ENCODE measurements at places on chromosomes 11 and 22. TPM values are rescaled to one million over a fixed set of nuclear protein-coding genes. Genes with fewer than 3 reads are reported as not detected.
A peak's percentile ranks its signal among the peaks of the same experiment; 100 is the strongest.

Gene PRSS23
- 742 TPM for total RNA-seq

Gene SLC22A6
- not detected for total RNA-seq

Gene OR52E2
- total RNA-seq: not detected

Gene SLC22A12
- not detected for total RNA-seq

- no peak overlapping the region for H3K27ac ChIP-seq
- H3K4me1 ChIP-seq: peaks cover 14% of the 10 kb centered on the region
- no peak for DNase-seq
- peaks cover 30% of the 10 kb centered on the region for H3K27me3 ChIP-seq
- H3K36me3 ChIP-seq: no peaks in the 10 kb centered on the region
Measured at GRCh38 chr11:132992838-132993631, 539.3 kb downstream of the OPCML start.

DNA sequence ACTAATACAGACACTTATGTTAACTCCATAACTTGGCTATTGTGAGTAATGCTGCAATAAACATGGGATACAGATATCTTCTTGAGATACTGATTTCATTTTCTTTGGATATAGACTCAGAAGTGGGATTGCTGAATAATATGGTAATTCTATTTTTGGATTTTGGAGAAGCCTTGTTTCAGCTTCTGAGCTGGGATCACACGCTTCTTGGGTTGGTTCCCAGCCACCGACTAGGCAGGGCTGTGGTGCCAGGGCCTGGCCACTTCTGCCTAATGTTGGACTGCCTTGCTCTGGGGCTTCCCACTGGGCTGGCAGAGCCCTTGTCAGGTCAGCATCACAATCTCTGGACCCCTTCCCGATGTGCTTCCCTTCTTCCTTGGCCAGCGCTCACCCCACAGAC lies 14.0 kb upstream of the MCHR1 start:
- H3K27me3 ChIP-seq: no peaks in the 10 kb centered on the region
- DNase-seq: no peak
- H3K4me1 ChIP-seq: peaks cover 38% of the 10 kb centered on the region
- peaks cover 3% of the 10 kb centered on the region for H3K36me3 ChIP-seq
- H3K4me3 ChIP-seq: no peak overlapping the region

- H3K27ac ChIP-seq: no peak overlapping the region
- H3K4me1 ChIP-seq: peaks cover 34% of the 10 kb centered on the region
- no peak overlapping the region for H3K4me3 ChIP-seq
- H3K36me3 ChIP-seq: no peaks in the 10 kb centered on the region
Measured at GRCh38 chr11:35237860-35238715, 99.1 kb downstream of the CD44 start.

- H3K27ac ChIP-seq: no peak overlapping the region
- no peak for DNase-seq
- no peak overlapping the region for H3K4me3 ChIP-seq
- no peaks in the 10 kb centered on the region for H3K4me1 ChIP-seq
Measured at GRCh38 chr22:22414266-22414665, 94.3 kb downstream of the ZNF280B start.

GRCh38 chr11:72069787-72070251 lies 10.5 kb downstream of the NUMA1 start:
- H3K27me3 ChIP-seq: no peaks in the 10 kb centered on the region
- no peak for DNase-seq
- H3K4me1 ChIP-seq: peaks cover 47% of the 10 kb centered on the region
- H3K4me3 ChIP-seq: no peak overlapping the region
- peak overlapping the region; percentile 91 for H3K27ac ChIP-seq
- peaks cover 1% of the 10 kb centered on the region for H3K36me3 ChIP-seq

- H3K4me3 ChIP-seq: no peak overlapping the region
- H3K27ac ChIP-seq: no peak overlapping the region
- peaks cover 6% of the 10 kb centered on the region for H3K4me1 ChIP-seq
- H3K27me3 ChIP-seq: peaks cover 27% of the 10 kb centered on the region
Measured at GRCh38 chr11:70122490-70123198, 44.5 kb downstream of the ANO1 start.

GRCh38 chr11:41005986-41006385 lies 453.5 kb downstream of the LRRC4C start:
- no peaks in the 10 kb centered on the region for H3K36me3 ChIP-seq
- H3K4me1 ChIP-seq: no peaks in the 10 kb centered on the region
- peaks cover 5% of the 10 kb centered on the region for H3K27me3 ChIP-seq
- no peak overlapping the region for H3K4me3 ChIP-seq
- DNase-seq: no peak
- no peak overlapping the region for H3K27ac ChIP-seq

DNA sequence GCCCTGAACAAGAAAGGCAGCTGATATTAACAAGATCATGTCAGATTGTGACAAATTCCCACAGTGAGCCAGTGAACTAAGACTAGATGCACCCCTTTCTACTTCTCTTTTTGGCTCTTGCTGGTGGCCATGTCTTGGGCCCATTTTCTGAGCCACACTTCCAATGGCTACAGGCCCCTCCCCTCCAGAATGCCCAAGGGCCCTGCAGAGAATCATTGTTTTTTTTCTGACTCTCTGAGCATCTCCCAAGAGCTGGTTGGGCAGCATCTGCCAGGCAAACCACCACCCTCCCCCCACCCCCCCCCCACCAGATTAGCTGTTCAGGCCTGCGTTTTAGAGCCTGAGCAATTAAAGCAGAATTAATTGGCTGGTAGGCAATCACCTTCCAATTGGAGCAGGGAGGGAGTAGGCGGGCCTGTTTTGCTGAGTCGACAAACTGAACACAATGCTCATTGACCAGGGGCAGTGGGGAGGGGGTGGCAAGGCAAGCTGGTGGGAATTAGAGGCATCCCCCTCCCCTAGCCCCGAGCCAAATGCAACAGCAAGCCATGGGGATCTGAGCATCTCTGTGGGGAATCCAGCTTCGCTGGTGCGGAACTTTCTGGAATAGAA lies 541.4 kb downstream of the MN1 start:
- peaks cover 37% of the 10 kb centered on the region for H3K4me1 ChIP-seq
- no peak for DNase-seq
- no peak overlapping the region for H3K27ac ChIP-seq
- peaks cover 6% of the 10 kb centered on the region for H3K36me3 ChIP-seq
- H3K27me3 ChIP-seq: no peaks in the 10 kb centered on the region
